ENCODE measurements at places on chromosomes 5 and 9.
A peak's percentile ranks its signal among the peaks of the same experiment; 100 is the strongest.

GRCh38 chr9:91422758-91423711 is 597 bp downstream of the NFIL3 start:
- peak; percentile 81 for DNase-seq

GRCh38 chr9:132241483-132241839 is 79.6 kb downstream of the NTNG2 start:
- no peak for DNase-seq

DNA sequence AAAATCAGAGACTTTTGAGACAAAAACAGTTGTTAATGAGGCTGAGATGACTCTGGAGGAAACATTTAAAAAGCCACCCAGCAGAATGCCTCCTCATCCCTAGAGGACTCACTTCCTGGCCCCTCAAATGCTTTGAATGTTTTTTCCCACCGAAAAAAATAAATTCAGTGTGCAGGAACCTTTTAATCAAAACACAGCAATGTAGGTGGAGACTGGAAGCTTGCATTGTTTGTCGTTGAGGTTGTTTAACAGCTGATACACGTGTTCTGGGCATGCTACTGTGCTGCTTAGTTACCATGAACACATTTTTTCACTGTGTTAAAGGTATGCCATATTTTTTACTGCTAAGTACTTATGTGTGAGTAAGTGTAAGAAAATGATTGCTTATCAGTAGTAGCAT is 65.7 kb upstream of the ADCY2 start:
- DNase-seq = no peak

GRCh38 chr5:92908952-92909601 is 671.9 kb downstream of the NR2F1-AS1 start:
- no peak for DNase-seq

DNA sequence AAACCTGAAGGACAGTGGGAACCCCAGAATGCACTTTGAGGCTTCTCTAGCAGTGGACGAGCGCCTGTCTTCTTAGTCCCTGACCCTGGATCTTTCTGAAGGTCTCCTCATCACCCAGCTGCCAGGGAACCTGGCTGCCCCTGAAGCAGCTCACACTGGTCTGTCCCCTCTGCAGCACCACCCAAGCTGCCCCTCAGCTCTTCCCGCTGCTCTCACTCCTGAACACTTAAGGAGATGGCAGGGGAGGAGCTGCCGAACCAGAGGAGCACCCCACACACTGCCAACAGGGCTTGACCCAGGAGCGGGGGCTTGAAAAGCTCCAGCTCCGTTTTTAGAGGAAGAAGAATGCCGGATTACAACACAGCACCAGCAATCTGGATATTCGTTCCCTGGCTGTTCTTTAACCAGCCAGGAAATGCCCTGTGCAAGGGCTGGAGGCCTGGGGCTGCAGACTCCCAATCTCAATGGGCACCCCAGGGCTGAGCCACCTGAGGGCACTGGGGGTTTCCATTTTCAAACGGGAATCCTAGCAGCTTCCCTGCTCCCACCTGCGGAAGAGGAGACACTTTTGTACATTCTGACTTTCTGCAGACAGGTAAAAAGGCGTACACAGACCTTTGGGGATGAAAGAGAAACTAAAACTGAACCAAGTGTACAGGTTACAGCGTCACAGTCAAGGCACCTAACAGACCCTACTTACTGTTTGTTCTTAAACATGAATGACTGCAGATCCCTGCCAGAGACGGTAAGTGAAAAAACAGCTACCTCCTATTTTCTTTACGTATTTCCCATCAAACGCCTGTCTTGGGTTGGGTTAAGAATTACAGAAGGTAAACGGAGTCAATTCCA is 36.3 kb downstream of the GOLM1 start:
- DNase-seq = no peak

GRCh38 chr5:56849671-56850070 is 34.3 kb downstream of the MAP3K1 start:
- no peak for DNase-seq

DNA sequence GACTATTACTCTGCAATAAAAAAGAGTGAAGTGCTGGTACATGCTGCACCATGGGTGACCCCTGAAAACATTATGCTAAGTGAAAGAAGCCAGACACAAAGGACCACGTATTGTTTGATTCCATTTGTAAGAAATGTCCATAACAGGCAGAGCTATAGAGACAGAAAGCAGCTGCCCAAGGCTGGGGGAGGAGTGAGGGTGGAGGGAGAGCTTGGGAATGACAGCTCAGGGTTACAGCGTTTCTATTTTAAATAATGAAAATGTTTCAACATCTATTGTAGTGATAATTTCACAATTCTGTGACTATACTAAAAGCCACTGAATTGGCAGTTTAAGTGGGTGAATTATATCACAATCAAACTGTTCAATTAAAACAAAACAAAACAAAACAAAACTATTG is 81.7 kb downstream of the MYO10 start:
- DNase-seq = no peak

DNA sequence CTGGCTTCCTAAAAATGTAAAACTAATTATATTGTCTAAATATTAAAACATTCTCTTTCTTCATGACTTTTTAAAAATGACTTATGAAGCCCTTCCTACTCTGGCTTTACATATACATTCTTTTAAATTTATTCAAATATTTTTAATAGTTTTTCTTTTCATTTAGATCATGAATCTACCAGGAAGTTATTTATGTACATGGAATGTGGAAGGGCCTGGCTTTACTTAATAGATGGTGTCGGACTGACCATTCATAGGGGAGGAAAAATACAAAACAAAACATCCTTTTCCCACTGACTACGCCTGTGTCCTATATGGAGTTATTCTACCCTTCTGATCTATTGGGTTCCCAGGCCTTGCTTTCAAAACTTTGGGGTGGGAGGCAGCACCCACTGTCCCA is 129.8 kb downstream of the MACROH2A1 start:
- no peak for DNase-seq

GRCh38 chr5:10621832-10622231 is 58.0 kb downstream of the ANKRD33B start:
- DNase-seq = no peak

DNA sequence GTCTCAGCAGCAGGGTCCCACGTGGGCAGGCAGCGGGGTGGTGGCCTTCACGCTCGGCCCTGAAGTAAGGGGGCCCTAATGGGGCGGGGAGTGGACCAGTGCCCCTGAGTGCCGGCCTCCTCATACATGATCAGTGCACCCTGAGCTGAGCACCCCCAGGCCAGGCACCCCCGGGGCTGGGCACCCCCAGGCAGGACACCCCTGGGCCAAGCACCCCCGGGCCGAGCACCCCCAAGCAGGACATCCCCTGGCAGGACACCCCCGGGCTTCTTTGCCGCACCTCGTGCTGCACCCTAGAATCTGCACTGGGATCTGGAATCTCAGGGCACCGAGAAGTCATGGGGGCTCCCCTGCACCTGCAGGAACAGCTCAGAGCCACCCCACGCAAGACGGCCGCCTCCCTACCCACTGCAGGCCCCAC is 51.4 kb downstream of the EXD3 start:
- DNase-seq = no peak

GRCh38 chr5:118984602-118985001 is 3.7 kb downstream of the DTWD2 start:
- no peak for DNase-seq

- DNase-seq = no peak
Observed at GRCh38 chr5:167763772-167764171, 527.7 kb upstream of the WWC1 start.

GRCh38 chr5:136466041-136466415 is 100.7 kb upstream of the TRPC7 start:
- DNase-seq = no peak
